SK-MEL-5 (cell line): ENCODE measurements at places on chromosomes 12 and 14. TPM values are rescaled to one million over a fixed set of nuclear protein-coding genes. Genes with fewer than 3 reads are reported as not detected.

- DNase-seq, result no peak
Observed at GRCh38 chr12:8123124-8123912, at the start of gene CLEC4A. TSS of gene CLEC4A (plus strand) at chr12:8123617. CDS start at chr12:8123879, 262 bp downstream.

GRCh38 chr12:115945491-115945885 is 332.0 kb downstream of the MED13L start:
- no peak for DNase-seq

DNA sequence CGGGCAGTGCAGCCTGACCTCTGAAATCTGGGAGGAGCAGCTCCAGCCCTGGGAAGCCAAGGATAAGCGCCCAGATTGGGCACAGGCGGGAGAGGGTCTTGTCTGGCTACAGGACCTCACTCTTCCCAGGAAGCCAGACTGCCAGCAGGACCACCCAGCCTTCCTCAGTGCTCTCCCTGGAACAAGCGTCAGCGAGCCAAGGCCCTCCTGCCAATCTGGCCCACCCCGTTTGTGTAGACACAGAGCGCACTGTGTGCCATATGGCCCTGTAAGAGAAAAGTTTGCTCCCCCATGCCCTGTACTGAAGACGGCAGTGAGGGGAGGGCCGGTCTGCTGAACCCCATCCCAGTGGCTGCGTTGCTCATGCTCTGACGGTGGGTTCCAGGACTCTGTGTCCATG is 1.2 kb upstream of the C14orf180 start:
- no peak for DNase-seq

CD163 gene
- total RNA-seq, result not detected in 2 replicates

ALDH1L2 gene
- total RNA-seq, result 4.2 and 4.4 TPM in 2 replicates

IAPP gene
- total RNA-seq, result not detected in 2 replicates

DNA sequence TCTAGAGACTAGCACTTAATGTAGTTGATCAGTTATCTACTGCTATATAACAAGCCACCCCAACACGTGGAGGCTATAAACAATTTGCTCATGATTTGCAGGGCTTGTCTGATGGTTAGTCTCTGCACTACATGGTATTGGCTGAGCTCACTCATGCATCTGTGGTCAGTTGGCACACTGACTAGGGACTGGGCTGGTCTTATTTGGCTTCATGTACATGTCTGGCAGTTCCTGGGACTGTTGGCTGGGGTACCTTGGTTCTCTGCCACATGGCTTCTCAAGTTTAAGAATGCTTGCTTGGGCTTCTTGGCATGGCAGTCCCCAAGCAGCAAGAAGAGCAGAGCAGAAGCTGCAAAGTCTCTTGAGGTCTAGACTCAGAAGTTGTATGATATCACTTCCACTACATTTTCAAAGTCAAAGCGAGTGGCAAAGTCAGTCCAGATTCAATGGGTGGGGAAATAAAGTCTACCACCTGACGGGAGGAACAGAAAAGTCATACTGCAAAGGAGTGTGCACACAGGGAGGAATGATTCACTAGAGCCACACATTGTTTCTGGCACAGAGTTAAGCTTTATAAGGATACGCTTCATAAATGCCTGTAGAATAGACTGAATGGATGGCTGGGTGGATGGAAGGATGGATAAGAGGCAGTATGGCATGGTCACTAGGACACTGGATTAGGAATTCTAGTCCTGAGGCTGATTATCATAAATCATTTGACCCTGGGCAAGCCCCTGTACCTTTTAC is 44.8 kb upstream of the PTHLH start:
- DNase-seq, result no peak

DNA sequence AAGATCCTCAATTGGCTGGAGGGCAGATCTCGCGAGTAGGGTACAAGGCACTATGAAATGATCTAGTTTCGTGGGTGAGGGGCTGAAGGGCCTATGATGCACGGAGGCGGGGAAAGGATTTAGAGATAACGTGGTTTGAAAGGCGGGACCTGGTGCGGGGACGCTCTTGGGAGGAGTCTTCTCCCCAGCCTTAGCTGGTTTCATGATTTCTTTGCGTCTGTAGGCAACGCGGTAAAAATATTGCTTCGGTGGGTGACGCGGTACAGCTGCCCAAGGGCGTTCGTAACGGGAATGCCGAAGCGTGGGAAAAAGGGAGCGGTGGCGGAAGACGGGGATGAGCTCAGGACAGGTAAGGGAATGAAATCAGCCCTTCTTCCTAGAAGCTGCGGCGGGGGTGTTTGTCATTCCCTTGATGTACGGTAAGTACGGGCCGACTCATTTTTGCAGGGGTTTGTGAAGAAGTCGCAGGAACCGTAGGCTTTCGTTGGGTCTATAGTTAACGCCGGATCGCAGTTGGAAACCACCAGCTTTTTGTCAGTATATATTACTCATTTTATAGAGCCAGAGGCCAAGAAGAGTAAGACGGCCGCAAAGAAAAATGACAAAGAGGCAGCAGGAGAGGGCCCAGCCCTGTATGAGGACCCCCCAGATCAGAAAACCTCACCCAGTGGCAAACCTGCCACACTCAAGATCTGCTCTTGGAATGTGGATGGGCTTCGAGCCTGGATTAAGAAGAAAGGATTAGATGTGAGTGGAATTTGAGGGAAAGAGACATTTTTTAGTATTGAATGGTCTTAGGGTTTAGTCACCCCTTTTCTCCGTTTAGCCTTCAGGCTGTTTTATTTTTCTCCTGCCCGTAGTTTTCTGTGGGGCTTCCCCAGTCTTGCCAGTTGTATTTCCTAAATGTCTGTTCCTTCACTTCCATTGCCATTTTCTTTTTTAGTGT is 602 bp downstream of the APEX1 start:
- no peak for DNase-seq

DNA sequence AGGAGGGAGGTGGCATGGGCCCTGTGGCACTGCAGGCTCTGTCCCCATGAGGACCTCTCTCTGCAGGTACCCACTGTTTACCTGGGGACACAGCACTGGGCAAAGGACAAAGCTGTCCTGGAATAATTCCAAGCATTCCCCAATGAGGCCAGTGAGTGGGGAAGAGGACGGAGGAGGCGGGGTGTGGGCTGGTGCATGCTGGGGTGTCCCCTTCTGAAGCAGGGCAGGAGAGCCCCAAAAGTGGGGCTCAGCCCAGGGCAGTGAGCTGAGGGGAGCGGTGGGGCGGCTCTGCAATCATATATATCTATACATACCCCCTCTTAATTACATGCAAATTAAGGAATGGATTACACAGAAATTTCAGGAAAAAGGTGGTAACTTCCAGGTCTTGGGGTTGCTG is 315.8 kb downstream of the ADGRD1 start:
- no peak for DNase-seq

FAM90A1 gene
- not detected in 2 replicates for total RNA-seq

DNA sequence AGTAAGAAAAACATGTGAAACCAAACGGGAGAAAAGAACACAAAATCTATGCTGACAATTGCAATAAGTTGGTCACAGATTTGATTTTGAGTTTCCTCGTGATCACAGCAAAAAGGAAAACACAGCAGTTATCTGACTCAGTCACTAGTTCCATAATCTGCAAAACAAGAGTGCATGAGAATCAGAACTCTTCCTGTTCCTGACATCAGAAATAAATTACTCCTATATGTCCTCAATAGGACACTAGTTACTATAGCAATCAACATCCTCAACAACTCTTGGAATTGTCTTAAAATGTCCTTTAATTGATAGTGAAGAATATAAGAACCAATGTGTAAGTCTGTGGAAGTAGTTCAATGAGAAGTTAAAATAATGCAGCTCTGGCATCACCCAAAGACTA is 268.0 kb upstream of the NOS1 start:
- DNase-seq, result no peak

PPHLN1 gene
- 94.9 and 99.2 TPM in 2 replicates for total RNA-seq

- no peak for DNase-seq
Observed at GRCh38 chr12:59559696-59560095, 36.1 kb upstream of the SLC16A7 start.

KRT79 gene
- total RNA-seq, result not detected in 2 replicates

PLXNC1 gene
- total RNA-seq, result 48.8 and 52.5 TPM in 2 replicates

RHEBL1 gene
- 5.2 and 7.8 TPM in 2 replicates for total RNA-seq

- peak; percentile 77 for DNase-seq
Observed at GRCh38 chr14:24036169-24036962, 15.4 kb upstream of the CARMIL3 start.

- no peak for DNase-seq
Observed at GRCh38 chr12:78994168-78994791, 129.7 kb downstream of the SYT1 start.

DNA sequence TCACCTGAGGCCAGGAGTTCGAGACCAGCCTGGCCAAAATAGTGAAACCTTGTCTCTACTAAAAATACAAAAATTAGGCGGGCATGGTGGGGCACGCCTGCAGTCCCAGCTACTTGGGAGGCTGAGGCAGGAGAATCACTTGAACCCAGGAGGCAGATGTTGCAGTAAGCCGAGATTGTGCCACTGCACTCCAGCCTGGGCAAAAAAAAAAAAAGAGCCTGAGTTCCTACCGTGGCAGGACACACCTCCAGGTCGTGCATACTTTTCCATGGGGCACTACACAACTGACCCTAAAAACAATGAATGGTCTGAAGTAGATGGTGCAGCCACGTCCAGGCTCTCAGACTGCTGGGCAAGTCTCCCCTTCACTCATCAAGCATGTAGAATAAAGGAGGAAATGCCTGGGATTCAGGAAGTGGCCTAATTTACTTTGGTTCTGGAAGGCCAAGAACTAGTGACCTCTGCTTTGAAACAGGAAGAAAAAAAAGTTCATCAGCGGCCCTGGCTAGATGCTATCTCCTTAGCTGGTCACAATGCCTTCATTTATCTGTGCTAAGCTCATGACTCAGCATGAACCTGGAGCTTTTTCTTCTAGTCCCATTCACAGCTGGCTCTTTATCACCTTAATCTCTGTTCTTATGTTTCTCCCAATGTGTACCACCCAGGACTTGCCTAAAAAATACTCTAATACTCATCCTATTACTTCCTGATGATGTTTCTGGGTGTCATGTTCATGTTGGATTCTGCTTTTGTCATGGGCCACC is 55.8 kb upstream of the OR6J1 start:
- DNase-seq, result peak; percentile 26

DNA sequence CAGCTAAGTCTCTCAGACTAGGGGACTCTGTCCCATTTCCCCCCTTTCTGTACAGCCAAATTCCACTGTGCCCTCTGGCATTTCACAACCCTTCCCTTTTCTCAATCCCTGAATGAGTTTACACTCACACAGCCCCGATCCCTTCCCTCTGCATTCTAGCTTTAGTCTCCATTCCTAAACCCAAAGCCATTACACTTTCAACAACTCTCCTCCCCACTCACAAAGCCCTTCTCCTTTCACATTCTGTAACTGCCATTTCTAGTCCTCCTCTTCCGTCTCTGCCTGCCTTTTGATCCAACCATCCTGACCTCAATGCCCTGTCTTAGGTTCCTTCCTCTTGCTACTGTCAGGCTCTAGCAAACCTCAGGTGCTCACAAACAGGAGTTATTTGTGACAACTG is 3.6 kb downstream of the ZFHX2 start:
- no peak for DNase-seq

GRCh38 chr12:50402264-50403000 is 1.7 kb downstream of the LARP4 start:
- no peak for DNase-seq

SLC7A7 gene
- total RNA-seq, result 0.82 and 1.5 TPM in 2 replicates

DNA sequence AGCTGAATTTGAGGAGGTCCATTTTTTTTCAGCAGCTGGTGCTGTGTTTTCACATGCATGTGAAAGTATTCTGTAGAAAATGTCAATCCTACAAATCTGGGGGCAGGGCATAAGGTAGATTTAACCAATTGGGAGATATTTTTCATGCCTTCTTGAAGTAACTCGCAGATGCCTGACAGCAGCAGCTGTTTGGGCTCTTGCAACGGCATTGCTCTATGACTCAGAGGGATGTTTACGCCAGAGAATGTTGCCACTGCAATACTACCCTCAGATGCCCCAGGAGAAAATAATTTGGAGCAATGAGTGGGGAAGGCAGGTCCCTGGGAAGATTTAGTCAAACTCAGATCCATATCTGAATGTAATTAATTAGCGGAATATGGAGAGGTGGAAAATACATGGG is 42.5 kb upstream of the MYBPC1 start:
- peak; percentile 20 for DNase-seq

HCAR2 gene
- total RNA-seq, result not detected in 2 replicates

DLK1 gene
- 8.2 and 8.5 TPM in 2 replicates for total RNA-seq

- no peak for DNase-seq
Observed at GRCh38 chr12:29245246-29245645, 96.2 kb downstream of the FAR2 start.

MED13L gene
- total RNA-seq, result 41.3 and 58.4 TPM in 2 replicates

TAC3 gene
- total RNA-seq, result not detected in 2 replicates

DNA sequence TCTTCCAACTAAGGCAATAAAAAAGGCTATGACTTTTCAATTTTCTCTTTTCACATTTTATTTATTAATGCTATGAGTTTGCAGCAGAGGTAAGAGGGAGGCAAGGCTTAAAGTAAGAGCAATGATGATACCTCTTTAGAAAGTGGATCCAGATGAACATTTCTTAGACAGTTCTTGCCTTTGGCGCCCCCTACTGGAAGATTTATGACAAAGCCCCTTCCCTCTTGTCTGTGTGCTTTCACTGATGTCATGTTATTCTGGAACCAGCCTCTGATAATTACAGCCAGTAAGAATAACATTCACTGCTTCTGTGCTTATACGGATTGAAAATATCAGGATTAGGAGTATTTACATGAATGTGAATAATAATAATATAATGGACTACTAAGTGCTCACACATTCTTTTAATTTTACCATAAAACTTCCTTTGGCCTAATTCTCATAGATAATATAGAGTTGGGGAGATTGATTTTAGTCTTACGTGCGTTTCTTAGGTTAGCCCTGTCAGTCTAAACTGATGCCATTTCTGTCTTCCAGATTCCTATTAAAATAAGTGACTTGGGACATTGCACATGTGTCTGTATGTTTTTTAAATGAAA is 1929.9 kb upstream of the SEL1L start:
- peak; percentile 76 for DNase-seq

BICD1 gene
- 8.1 and 10.3 TPM in 2 replicates for total RNA-seq
